CD14-positive monocyte (primary cell): ENCODE measurements at places on chromosomes 13 and 19. TPM values are rescaled to one million over a fixed set of nuclear protein-coding genes. Genes with fewer than 3 reads are reported as not detected.

ANGPTL4 gene
- not detected for polyA plus RNA-seq

PLPPR3 gene
- not detected for polyA plus RNA-seq

CGB1 gene
- not detected for polyA plus RNA-seq

KIR3DL2 gene
- polyA plus RNA-seq = not detected

IGFL2 gene
- polyA plus RNA-seq = not detected

FAM83E gene
- not detected for polyA plus RNA-seq

TMEM150B gene
- polyA plus RNA-seq = 10.1 TPM

CCDC9 gene
- polyA plus RNA-seq = 7.6 TPM

GRCh38 chr13:76004416-76004815 is 368.3 kb downstream of the LMO7 start:
- no peak for DNase-seq

DNA sequence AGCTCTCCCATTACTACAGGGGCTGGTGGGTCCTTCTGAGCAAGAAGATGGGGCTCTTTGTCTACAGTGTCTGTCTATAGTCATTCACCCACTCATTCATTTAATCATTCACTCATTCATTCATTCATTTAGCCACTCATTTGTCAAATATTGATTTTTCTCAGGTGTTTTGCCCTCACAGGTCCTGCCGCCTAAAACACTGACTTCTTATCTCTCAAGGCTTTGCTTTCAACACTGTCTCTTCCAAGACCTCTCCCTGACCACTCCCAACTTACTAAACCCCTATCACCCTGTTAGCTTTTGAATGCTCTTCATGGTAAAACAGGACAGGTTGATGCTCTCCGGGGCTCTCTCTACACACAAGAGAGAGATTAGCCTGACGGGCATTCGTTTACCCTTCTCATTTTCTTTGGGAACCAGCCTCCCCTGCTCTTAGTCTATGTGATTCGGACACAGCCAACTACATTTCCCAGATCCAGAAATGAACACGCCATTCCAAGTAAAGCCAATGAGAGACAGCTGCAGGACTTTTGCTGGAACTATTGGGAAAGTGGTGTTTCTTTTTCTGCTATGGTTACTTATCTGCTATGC is 22.7 kb downstream of the FAM187B start:
- DNase-seq = no peak

- no peak for DNase-seq
These were observed 198.1 kb upstream of the CSNK1A1L start for GRCh38 chr13:37303606-37304005.

GRCh38 chr13:76925115-76925514 is 23.2 kb upstream of the ACOD1 start:
- DNase-seq = no peak

- DNase-seq = no peak
These were observed 18.3 kb upstream of the CACNG8 start for GRCh38 chr19:53944416-53944815.

DNA sequence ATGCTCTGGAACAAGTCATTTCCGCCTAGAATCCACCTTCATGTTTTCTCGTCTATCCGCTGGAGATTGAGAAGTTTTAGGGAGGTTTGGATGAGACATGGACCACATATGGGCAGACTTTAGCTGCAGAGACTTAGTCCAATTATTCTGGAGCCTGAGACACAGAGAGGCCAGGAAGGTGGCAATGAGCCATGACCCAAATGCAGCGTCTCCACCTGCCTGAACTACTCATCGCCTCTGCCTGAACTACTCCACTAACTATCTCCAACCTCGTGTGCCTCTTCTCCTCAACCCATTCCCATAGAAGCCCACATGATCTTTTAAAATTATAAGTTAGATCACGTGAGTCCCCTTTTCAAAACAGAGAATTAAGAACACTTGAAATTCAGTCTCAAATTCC is 5.6 kb downstream of the PLEKHA4 start:
- no peak for DNase-seq

DNA sequence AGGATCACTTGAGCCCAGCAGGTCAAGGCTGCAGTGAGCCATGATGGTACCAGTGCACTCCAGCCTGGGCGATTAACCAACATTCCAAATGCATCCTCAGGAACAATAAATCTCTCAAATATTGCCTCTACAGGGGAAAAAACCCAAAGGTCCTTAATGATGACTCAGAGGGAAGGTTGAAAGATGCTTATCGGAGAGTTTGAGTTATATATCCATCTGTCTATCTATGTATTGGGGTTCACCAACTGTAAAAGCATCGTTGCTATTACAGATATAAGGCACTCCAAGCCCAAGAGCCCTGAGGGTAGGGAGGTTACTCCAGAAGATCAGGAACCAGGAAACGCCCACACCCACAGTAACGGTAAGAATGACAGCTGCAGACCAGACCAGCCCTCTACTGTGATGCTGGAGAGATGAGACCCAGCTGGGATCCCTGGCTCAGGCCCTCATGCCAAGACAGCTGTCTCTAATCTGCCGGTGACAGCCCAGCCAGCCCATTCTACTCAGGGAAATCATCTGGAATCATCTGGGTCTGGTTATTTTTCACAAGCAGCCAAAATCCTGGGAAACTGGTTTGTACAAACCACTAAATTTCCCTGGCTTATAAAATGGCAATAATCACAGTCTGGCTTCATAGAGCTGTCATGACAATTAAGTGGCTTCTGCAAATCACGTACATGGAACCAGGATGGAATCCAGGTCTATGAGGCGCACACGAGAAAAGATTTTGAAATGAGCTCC is 23.8 kb downstream of the TEX101 start:
- DNase-seq = peak; percentile 23

- DNase-seq = no peak
These were observed 46.7 kb upstream of the MEDAG start for GRCh38 chr13:30859326-30859725.

GRCh38 chr13:99151516-99151915 is 49.1 kb upstream of the UBAC2 start:
- DNase-seq = no peak

GRCh38 chr13:63206461-63206860 is 1790.8 kb upstream of the PCDH20 start:
- DNase-seq = no peak

- DNase-seq = no peak
These were observed 4.7 kb downstream of the OLFM2 start for GRCh38 chr19:9931629-9932028.

DNA sequence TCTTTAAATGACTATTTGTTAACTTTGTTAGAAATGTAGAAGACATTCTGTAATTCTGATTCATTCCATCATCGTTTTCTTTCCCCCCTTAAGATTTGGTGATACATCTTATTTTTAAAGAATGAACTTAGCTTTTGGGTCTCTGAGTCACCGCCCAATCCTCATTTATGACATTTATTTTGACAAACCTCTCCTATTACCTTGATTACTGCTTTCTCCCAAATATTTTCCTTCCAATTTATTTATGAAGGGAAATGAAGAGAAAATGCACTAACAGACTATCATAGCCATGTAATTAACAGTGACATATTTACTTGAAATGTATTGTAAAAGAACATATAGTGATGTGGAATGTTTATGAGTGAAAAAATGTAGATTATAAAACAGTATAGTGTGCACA is 241.6 kb downstream of the DCLK1 start:
- DNase-seq = no peak

DNA sequence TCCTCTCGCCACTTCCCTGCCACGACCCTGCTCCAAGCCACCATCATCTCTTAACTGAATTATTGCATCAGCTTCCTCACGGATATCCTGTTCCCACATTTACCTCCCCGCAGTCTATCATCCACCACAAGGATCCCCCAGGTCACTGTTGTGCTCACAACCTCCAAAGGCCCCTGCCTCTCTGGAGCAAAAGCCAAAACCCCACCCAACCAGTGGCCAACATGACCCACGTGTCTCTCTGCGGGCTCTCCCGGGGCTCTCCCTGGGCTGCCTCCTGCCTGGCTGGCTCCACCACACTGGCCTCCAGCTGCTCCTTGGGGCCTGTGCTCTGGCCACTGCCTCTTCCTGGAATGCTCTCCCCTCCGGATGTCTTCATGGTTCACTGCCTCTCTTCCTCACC is 809.3 kb downstream of the UQCRFS1 start:
- DNase-seq = no peak

DNA sequence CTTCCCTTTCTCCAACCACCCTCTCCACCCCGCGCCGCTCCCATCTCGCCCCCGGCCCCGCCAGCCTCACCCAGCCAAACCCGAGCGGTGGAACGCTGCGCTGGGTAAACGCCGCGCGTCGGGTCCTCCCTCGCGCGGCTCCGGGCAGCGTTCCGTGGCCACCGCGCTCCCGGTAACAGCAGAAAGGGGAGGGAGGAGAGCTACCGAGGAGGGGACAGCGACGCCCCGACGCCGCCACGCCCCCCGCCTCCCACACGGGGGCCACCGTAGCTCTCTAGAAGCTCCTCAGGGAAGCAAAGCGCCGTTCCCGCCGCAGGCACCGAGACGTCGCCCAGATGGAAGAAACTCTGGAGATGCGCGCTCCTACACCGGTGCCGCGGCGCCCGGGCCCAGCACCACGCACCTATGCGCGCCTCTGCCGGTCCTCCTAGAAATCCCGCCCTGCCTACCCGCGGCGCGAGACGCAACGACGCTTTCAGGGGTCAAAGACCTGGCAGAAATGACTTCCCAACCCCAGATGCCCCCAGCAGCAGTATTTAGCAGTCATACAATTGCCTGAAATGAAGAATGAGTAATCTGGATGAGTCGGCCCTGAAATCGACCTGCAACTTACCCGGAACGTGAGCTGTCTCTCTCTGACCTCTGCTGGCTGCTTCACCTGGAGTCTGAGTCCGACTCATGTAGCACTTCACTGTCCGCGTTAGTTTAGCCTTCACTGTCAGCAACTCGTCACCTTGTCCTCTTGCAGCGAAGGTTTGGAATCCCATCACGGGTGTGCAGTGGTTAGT is at the start of gene RUBCNL:
Gene RUBCNL, minus strand, starts transcription at position 189 of the 788 bp plus-strand sequence. CDS start 14,777 bp downstream, outside the sequence.
- peak; percentile 61 for DNase-seq

GRCh38 chr19:12345197-12345596 is 11.8 kb upstream of the ZNF563 start:
- no peak for DNase-seq

DNA sequence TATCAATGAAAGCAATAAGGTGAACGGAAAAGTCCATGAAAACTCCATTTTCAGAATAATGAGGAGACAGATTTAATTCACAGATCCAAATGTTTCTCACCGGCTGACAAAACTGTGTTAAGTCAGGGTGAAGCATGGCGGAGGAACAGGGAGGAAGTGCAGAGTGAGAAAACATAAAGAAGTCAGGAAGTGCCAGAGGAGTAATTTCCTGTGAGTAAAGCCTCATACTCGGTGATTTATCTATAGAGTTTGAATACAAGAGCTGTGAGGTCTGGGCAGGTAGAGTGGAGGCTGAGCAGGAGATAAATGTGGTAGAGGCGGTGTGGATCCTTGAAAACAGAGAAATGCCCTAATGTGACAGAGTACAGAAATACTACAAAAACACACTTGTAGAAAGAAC is 11.4 kb downstream of the CARD8 start:
- DNase-seq = peak; percentile 41

DNA sequence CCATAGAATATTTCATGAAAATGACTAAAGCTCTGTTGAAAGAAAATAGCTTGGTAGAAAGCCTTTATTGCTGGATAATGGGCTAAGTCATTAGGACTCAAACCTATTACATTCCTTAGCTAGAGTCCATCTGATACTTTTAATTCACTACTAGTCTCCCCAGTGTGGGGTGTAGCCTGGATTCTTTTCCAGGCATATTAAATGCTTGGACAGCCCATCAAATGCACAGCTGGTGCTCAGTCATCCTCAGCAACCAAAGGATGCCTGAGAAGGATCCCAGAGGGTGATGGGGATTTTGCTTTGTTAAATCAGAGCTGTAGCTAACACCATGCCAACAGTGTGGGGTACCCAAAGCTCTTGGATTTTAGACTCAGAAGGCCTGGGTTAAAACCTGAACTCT is 153.5 kb downstream of the DLEU7 start:
- DNase-seq = no peak
